Endodermal cell (in vitro differentiated cells): ENCODE measurements at places on chromosomes 12 and 14. TPM values are rescaled to one million over a fixed set of nuclear protein-coding genes. Genes with fewer than 3 reads are reported as not detected.

DNA sequence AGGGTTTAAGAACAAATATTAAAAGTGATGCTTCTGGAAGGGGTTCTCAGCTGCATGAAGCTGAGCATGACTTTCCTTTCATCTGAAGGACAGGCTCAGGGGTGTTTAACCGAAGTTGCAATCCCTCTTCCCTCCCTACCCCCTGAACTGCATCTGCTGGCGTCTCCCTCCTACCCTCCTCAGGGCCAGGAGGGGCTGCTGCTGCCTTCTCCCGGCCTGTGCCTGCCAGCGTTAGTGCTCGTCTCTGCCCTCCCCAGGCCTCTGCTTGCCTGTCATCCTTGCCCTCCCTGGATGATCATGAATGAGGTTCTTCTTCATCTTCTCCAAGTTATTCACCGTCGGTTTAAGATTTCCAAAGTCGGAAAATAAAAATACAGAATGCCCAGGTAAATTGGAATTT lies 12.2 kb downstream of the SMOC1 start:
- peak; percentile 67 for DNase-seq

Gene ASPG
- 0.40 to 1.6 TPM (median 0.71 TPM) in 3 replicates for total RNA-seq

GRCh38 chr12:88142610-88142991 lies 494 bp downstream of the TMTC3 start:
- DNase-seq: peak; percentile 87

Gene TRHDE
- 0.45 to 1.2 TPM (median 1.2 TPM) in 3 replicates for total RNA-seq

Gene KTN1
- 204 and 215 TPM in 2 replicates for total RNA-seq

DNA sequence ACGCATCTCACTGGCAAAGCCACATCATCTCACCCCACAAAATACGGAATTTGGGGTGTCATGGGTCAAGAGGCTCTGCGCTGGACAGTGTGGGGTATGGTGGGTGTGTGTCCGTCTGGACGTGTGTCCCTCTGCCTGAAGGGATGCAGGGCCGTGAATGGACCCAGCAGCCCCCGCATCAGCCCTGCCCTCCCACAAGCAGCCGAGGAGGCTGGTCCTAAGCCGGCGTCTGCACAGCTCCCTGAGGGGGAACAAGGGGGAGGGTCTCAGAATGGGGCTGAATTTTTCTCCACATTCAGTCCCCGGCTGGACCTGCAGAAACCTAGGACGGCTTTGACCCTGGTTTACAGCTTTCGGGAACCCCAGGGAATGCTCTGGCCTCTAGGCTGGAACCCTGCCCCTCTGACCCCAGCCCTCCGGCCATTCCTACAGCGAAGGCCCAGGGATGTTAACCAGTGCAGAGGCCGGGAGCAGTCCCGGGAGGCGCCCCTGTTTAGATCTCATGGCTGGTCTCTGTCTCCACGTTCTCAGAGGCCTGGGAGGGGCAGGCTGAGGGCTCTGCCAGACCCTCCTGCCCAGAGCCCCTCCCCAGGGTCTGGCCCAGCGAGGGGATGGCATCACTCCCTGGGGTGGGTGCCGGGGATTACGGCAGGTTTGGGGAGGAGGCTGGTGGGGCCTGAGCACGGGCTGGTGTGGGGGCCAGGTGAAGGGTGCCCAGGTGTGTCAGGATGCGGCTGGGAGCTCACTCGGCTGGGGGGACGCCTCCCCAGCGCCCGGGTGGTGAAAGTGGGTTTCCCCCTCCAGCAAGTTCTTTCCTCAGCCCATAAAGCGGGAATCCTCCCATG lies 156.5 kb upstream of the C14orf180 start:
- peak; percentile 37 for DNase-seq

DNA sequence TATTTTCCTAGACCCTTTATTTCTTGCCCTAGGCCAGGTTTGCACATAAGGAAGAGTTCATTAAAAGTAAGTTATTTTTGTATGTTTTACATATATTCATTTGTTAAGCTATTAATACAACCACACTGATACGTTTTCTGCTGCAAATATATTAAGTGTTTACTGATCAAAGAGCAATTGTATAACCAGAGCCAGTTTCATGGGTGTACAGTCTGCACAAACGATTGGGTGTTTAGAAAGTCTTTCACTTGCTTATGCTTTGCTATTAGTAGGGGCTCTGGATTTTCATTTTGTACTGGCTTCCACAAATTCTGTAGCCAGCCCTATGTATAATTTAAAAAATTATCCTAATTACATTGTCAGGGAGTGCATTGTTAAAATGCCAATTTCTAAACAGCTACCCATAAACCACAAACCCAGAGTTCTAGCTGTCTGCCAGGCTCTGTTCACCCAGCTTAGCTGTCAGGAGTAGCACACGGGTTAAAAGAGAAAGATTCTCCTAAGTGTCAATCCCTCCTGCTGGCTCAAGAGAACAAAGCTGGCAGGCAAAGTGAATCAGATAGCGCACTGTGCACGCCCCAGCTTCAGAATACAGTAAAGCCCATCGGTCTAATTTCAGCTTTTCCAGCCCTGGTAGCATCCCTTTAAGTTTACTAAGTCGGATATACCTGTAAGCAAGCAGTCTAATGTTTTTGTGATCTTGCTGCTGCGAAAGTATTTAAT lies 151.0 kb upstream of the LMO3 start:
- DNase-seq: no peak

DNA sequence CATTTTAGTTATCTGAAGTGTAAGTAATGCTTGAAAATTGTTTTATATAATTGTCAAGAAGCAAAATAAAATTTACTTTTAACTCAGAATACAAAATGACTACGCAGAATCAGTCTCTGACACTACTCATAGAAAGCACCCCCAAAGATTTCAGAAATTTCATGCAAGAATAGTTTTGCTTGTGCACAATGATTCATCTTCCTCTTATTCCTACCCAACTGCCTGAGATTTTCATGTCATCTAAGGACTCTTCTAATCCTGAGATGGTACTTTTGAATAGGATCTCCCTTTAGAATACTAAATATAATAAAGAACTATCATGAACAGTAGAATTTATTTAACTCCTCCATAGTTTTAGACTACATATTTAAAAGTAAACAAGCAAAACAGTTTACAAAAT lies 485.3 kb upstream of the MGAT4C start:
- DNase-seq: no peak

DNA sequence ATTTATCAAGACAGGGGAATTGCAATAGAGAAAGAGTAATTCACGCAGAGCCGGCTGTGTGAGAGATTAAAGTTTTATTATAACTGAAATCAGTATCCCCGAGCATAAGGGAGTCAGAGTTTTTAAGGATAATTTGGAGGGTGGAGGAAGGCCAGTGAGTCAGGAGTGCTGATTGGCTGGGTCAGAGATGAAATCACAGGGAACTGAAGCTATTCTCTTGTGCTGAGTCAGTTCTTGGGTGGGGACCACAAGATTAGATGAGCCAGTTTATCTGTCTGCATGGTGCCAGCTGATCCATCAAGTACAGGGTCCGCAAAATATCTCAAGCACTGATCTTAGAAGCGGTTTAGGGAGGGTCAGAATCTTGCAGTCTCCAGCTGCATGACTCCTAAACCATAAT lies 96.6 kb downstream of the CCDC60 start:
- DNase-seq: no peak

DNA sequence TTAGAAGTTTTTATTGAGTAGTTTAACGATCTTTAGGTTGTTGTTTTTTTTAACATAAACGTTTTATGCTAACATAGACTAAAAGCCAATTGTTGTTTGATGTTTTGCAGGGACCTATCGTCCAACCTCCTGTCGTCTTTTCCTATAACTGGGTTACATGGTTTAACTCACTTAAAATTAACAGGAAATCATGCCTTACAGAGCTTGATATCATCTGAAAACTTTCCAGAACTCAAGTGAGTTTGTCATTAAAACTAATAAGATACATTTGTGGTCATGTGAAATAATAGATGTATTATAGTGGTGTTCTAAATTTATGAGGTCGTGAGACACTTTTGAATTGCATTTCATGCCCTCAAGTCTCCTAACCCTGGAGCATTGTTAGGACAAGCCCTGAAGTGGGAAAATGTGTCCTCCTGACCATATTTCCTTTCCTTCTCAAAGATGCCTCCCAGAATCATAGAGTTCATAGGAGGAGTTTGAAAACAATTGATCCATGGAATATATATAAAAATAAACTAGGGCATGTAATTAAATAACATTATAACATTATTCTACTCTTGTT lies 84.9 kb downstream of the ZFC3H1 start:
- no peak for DNase-seq

DNA sequence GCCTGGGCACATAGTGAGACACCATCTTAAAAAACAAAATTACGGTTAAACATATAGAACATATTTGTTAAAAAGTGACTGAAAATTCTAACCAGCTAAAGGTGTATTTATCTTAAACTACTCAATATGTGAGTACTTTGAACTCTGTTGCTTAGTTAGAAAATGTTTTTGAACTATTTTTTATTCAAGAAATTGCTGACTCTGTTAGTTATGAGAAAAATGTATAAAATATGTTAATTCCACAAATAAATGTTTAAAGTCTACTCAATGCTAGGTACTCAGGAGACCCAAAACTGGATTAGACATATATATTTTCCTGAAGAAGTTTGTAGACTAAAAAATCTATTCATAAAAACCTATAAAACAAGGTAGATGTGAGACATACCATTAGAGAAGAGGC lies 23.0 kb upstream of the GPR33 start:
- no peak for DNase-seq

DNA sequence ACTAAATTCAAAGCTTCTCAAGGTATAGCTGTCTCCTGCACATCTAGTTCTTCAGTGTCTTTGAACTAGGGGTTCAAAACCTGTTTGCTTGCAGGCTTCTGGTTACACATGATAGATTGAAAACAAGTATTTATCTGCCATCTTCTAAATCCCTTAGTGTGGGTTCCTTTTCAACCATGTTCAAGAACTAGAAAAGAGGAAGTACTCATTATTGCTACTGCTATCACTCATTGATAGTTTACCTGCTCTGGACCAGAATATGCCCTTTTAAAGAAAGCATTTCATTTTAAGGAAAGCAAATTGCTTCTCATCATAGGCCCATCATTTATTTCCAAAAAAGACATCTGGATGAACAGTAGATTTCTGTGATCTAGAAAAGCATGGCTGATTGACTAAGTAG lies 37.1 kb upstream of the VSX2 start:
- no peak for DNase-seq

Gene PDZRN4
- 1.6 and 2.0 TPM in 2 replicates for total RNA-seq

GRCh38 chr12:68559246-68559645 lies 51.5 kb upstream of the RAP1B start:
- no peak for DNase-seq

- DNase-seq: no peak
Measured at GRCh38 chr12:108667349-108667748, 33.7 kb upstream of the SELPLG start.

- DNase-seq: no peak
Measured at GRCh38 chr14:68394764-68395143, 398.1 kb downstream of the ZFP36L1 start.

Gene APOLD1
- 3.2 and 3.7 TPM in 2 replicates for total RNA-seq

Gene RTRAF
- 286 to 307 TPM (median 295 TPM) in 3 replicates for total RNA-seq

DNA sequence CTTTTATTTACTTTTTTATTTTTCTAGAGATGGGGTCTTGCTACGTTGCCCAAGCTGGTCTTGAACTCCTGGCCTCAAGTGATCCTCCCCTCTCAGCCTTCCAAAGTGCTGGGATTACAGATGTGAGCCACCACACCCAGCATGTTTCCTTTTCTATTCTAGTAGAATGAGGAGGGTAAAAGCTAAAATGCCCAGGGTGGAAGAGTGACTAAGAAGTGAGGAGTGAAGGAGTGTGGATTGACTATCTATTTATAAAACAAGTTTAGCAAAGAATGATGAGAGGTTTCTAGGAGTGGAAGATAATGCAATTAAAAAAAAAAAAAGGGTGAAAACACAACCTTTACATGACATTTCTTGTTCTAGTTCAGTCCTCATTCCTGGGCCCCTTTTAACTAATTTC lies 29.8 kb upstream of the PKP2 start:
- DNase-seq: no peak

GRCh38 chr12:97308576-97309198 lies 153.9 kb upstream of the RMST start:
- no peak for DNase-seq

DNA sequence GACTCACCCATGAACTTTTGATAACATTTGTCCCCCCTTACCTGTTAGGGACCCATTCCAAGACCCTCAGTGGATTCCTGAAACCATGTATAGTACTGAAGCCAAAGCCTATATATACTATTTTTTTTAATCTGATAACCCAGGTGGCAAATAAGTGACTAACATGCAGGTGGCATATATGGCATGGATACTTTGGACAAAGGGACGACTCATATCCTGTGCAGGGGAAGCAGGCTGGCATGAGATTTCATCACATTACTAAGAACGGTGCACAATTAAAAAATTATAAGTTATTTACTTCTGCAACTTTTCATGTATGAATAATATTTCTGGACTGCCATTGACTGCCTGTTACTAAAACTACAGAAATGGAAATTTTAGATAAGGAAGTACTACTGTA lies 880.1 kb upstream of the FBXO33 start:
- no peak for DNase-seq

DNA sequence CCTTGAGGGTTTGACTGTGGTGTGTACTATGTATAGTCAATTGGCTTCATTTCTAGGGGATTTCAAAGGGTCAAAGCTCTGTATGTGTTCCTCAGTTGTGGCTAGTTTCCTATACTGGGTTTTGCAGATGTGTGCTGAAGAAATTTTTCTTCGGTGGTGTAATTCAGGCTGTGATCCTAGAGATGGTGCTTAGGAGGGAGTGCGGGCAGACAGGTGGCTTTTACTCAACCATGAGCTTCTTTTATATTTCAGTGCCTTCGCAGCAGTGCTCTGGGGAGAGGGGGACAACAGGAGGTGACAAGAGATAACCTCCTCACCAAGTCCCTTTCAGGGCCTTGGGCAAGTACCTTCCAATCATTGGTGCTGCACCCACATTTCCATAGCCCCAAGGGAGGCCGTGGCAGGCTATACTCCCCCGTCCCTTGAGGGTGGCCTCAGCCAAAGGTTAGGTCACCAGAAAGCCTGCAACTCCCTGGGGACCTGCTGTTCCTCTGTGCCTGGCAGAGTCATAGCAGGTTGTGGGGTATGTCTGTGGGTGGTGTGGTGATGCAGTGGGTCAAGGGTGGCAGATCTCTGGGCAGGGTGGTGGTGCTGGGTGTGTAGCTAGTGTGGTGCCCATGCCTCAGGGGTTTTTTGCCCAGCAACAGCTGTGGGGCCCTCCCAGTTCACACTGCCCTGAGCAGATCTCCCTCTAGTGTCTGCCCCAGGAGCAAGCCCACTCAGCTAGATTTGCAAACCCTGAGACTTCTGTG lies 37.0 kb upstream of the TMX1 start:
- DNase-seq: no peak

- peak; percentile 88 for DNase-seq
Measured at GRCh38 chr12:85575120-85576096, 260.8 kb downstream of the RASSF9 start.

- DNase-seq: no peak
Measured at GRCh38 chr14:28626780-28627179, 139.8 kb upstream of the FOXG1 start.

Gene OVCH1
- 0.43 and 0.73 TPM in 2 replicates for total RNA-seq

GRCh38 chr14:54837508-54838149 lies 65.0 kb downstream of the GCH1 start:
- DNase-seq: no peak
